Esophagus squamous epithelium (tissue), 5 donors: ENCODE measurements at places on chromosomes 1 and 21.

GRCh38 chr21:32001390-32001789, 128.6 kb downstream of the HUNK start:
- no peak for DNase-seq

DNA sequence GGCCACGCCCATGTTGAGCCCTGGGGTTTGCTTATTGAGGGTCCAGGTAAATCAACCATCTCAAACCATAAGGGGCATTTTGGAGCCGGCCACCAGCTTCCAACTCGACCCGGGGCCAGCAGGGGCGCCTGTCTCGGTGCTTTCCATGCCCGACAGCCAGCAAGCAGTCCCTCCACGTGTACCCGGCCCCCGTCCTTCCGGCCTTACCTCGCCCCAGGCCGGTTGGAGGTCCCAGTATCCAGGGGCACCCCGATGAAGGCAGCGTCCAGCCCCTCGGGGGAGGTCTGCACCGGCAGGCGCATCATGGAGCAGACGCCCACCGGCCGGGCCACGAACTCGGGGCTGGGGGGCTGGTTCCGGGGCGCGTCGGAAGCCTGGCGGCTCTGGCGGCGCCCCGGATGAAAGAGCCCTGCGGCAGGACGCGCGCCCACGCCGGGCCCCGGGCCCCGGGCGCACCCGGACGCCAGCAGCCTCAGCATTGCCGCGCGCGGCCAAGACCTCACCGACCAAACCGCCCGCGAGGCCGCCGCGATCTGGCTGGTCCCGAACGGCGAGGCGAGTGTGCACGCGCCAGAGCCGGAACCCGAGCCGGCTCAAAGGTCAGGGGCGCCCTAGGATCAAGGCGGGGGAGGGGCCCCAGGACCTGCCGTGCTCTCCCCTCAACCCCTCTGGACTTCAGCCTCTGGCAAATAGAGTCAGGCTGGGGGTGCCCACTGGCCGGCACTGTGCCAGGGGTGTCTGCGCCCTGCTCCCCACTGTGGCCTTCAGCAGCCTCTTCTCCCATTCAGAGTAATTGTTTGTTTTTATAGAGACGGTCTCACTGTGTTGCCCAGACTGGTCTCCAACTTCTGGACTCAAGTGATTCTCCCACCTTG, at the start of gene AGMAT:
TSS of gene AGMAT (minus strand) at position 563 of the 875 bp plus-strand sequence. CDS start at position 479, 84 bp downstream.
- DNase-seq = no peak

DNA sequence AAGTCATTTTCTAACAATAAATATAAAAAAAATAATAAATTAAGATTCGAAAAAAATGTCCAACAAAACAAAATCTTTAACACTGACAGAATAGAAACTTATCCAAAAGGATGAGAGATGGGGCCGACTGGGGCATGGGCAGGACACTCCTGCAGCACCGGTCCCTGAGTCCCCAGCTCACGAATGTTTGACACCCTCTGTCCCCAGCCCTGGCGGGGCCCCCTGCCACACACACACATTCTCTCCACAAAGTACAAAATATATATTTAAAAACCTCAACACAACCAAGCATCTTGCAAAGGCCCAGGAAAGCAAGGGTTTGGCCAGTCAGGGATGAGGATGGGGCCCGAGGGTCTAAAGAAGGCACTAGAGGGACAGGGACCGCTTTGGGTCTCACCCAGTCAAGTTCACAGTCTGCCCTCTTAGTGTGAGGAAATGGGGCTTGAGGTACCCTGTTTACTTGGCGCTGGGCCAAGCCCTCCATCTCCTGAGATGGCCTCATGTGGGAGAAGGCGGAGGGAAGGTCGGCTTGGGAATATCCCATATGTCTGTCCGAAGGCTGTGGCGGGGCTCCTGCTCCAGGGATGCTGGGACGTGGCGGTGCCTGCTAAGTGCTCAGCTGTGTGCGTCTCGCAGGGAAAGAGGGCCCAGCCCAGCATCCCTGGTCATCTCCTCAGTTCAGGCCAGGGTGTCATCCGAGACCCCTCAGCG, 31.3 kb downstream of the EPHA2 start:
- DNase-seq = no peak

GRCh38 chr1:59202455-59202854, 94.4 kb upstream of the FGGY start:
- no peak for DNase-seq

DNA sequence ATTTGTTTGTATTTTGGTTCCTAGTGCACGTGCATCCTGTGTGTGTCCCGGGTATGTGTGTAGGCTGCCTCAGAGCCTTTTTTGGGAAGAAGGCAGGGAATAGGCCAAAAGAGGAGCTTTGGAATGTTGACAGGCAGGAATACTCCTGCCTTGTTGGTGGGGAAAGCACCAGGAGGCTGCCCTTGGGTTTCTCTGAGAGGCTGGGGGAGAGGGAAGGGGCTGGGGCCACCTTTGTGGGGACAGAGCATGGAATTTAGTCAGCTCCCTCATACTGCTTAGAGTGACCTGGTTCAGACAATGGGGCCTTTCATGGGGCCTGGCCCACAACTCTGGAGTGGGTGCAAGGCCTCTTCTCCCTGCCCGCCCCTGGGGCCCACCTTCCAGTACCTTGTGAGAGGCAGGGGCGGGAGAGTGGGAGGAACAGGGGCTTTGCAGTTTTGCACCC, 31.3 kb downstream of the ACOT11 start:
- no peak for DNase-seq

GRCh38 chr1:42761567-42761966, 5.3 kb downstream of the P3H1 start:
- DNase-seq = no peak

GRCh38 chr1:210298936-210299335, 29.8 kb upstream of the HHAT start:
- DNase-seq = no peak
